ENCODE measurements at places on chromosomes 5 and 9. TPM values are rescaled to one million over a fixed set of nuclear protein-coding genes. Genes with fewer than 3 reads are reported as not detected.

Gene OR1K1
- total RNA-seq, result not detected

GRCh38 chr9:123331346-123332060, 24.5 kb upstream of the CRB2 start:
- no peaks in the 10 kb centered on the region for H3K36me3 ChIP-seq
- no peak for DNase-seq
- H3K27me3 ChIP-seq, result no peaks in the 10 kb centered on the region
- H3K4me1 ChIP-seq, result no peaks in the 10 kb centered on the region
- H3K4me3 ChIP-seq, result no peak overlapping the region
- no peak overlapping the region for H3K27ac ChIP-seq

DNA sequence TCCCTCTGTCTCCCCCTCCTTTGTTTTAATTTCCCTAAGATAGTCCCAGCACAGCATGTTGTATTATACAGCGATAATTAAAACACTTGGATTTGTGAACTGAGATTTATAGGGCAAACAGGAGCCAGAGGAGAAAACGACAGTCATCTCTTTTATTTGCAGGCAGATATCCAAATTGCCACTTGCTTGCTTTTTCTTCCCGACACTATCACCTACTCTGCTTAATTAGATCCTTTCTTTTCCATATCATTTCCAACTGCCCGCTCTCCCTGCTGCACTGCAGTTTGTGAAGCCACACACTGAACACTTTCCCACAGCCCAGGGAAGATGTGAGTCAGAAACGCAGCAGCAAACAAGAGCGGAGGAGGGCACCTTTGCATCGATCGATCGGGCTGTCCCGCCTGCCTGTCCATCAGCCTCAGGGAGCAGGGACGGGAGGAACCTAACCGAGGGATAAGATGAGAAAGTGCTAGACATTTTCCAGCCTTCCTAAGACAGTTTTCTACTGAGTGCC, 35.8 kb upstream of the SPRY4 start:
- H3K4me3 ChIP-seq, result no peak overlapping the region
- no peaks in the 10 kb centered on the region for H3K27me3 ChIP-seq
- peaks cover 16% of the 10 kb centered on the region for H3K4me1 ChIP-seq

Gene ZNF608
- total RNA-seq, result 30.4 TPM

Gene PGM5
- 79.3 TPM for total RNA-seq

Gene FOXD4L5
- total RNA-seq, result 0.28 TPM

GRCh38 chr5:83441747-83442146, 29.8 kb upstream of the VCAN start:
- no peak overlapping the region for H3K27ac ChIP-seq
- no peaks in the 10 kb centered on the region for H3K27me3 ChIP-seq
- DNase-seq, result no peak
- peaks cover 3% of the 10 kb centered on the region for H3K4me1 ChIP-seq

Gene RUSC2
- 89.8 TPM for total RNA-seq

GRCh38 chr5:167489202-167489601, 802.2 kb upstream of the WWC1 start:
- H3K36me3 ChIP-seq, result no peaks in the 10 kb centered on the region
- H3K4me1 ChIP-seq, result no peaks in the 10 kb centered on the region
- H3K27me3 ChIP-seq, result no peaks in the 10 kb centered on the region
- H3K27ac ChIP-seq, result no peak overlapping the region
- no peak for DNase-seq
- no peak overlapping the region for H3K4me3 ChIP-seq

DNA sequence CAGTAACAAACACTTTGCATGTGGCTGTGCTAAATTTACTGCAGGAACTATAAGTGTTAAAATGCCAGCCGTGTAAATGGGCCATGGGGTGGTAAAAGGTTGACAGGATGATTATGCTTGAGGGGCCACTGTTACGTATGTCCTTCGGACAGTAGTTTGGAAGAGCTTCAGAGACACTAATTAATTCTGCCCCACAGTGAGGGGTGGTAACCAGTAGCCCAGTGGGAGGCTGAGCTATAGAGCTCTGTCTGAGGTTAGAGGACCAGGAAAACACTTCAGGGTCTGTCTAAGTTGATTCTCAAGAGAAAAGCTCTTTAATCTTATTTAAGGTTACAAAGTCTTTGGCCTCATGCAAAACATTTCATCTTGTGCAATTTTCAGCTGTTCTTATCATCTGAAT, 176.6 kb downstream of the DMRTA1 start:
- no peaks in the 10 kb centered on the region for H3K27me3 ChIP-seq
- H3K27ac ChIP-seq, result no peak overlapping the region
- no peaks in the 10 kb centered on the region for H3K36me3 ChIP-seq
- no peak for DNase-seq

Gene PARP8
- total RNA-seq, result 34.7 TPM

Gene GFI1B
- total RNA-seq, result not detected

Gene DIPK1B
- total RNA-seq, result 4.8 TPM

- H3K4me3 ChIP-seq, result no peak overlapping the region
- DNase-seq, result no peak
- H3K4me1 ChIP-seq, result no peaks in the 10 kb centered on the region
- no peak overlapping the region for H3K27ac ChIP-seq
- H3K36me3 ChIP-seq, result no peaks in the 10 kb centered on the region
These were observed 119.9 kb downstream of the FOXD1 start for GRCh38 chr5:73328640-73329039.

GRCh38 chr9:91411096-91411771, 12.4 kb downstream of the NFIL3 start:
- H3K4me3 ChIP-seq, result no peak overlapping the region
- H3K27ac ChIP-seq, result no peak overlapping the region
- no peaks in the 10 kb centered on the region for H3K4me1 ChIP-seq
- DNase-seq, result no peak
- no peaks in the 10 kb centered on the region for H3K27me3 ChIP-seq
- H3K36me3 ChIP-seq, result peaks cover 27% of the 10 kb centered on the region

GRCh38 chr5:76867827-76868693, 18.2 kb downstream of the S100Z start:
- no peaks in the 10 kb centered on the region for H3K4me1 ChIP-seq
- H3K27me3 ChIP-seq, result no peaks in the 10 kb centered on the region
- no peak overlapping the region for H3K27ac ChIP-seq
- no peak for DNase-seq
- no peaks in the 10 kb centered on the region for H3K36me3 ChIP-seq

Gene SCGB3A1
- total RNA-seq, result not detected

DNA sequence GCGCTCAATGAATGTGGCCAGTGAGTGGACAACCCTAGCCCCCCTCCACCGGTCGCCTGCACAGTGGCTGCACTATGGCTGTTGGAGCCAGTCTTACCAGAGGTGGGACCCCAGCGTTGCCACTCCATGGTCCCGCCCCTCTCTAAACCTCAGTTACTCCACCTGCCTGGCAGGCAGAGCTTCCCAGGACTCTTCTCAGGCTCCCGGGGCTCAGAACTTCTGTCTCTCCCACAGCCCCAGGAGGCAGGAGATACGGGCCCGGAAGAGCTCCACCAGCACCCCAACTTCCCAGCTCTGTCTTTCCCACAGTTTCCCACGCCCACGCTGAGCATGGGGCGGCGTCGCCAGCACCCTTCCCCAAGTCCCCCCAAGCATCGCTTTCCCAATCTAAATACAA, 975 bp downstream of the RASGEF1C start:
- no peak overlapping the region for H3K27ac ChIP-seq
- H3K4me3 ChIP-seq, result no peak overlapping the region
- no peak for DNase-seq
- no peaks in the 10 kb centered on the region for H3K4me1 ChIP-seq

DNA sequence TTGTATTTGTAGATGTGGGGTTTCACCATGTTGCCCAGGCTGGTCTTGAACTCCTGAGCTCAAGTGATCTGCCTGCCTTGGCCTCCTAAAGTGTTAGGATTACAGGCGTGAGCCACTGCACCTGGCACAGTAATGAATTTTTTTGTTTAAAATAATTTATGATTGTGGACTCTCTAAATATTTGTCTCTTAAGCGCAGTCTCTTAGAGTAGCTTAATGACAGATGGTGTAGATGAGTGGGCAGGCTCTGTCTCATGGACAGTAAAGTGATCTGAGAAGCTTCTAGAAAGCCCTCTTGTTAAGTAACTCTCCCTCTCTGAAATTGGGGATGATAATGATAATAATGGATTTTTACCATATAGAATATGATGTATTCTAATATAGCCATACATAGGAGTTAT, 47.5 kb upstream of the KIAA1958 start:
- H3K4me3 ChIP-seq, result no peak overlapping the region
- H3K27me3 ChIP-seq, result no peaks in the 10 kb centered on the region
- DNase-seq, result no peak
- no peak overlapping the region for H3K27ac ChIP-seq

GRCh38 chr5:149584121-149584520, 2.8 kb downstream of the ARHGEF37 start:
- no peak overlapping the region for H3K4me3 ChIP-seq
- H3K36me3 ChIP-seq, result no peaks in the 10 kb centered on the region
- no peaks in the 10 kb centered on the region for H3K27me3 ChIP-seq
- H3K27ac ChIP-seq, result no peak overlapping the region
- H3K4me1 ChIP-seq, result peaks cover 36% of the 10 kb centered on the region

DNA sequence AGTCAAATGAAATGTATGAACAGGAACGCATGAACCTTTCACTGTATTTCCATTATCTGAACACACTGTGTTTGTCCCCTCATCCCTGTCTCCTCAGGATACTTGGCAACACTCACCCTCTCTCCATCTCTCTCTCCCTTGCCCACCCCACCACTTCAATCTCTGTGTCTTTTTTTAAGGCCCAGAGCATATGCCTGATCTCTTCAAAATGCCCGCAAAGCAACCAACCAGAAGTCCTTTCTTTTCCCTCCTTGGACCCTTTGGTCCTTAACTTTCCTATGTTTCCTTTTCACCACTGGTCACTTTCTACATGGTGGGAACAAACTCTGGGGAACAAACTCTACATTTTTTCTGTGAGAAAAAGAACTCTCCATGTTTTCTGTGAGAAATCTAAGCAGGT, 3.2 kb upstream of the IRF1 start:
- H3K4me3 ChIP-seq, result no peak overlapping the region
- DNase-seq, result no peak
- peaks cover 31% of the 10 kb centered on the region for H3K4me1 ChIP-seq
- H3K27me3 ChIP-seq, result no peaks in the 10 kb centered on the region
- H3K27ac ChIP-seq, result no peak overlapping the region

GRCh38 chr9:70113403-70114022, 69.9 kb downstream of the MAMDC2 start:
- no peaks in the 10 kb centered on the region for H3K36me3 ChIP-seq
- DNase-seq, result no peak
- peaks cover 3% of the 10 kb centered on the region for H3K4me1 ChIP-seq
- no peak overlapping the region for H3K4me3 ChIP-seq
- no peaks in the 10 kb centered on the region for H3K27me3 ChIP-seq
- H3K27ac ChIP-seq, result no peak overlapping the region

GRCh38 chr5:109805883-109806282, 116.2 kb downstream of the MAN2A1 start:
- H3K36me3 ChIP-seq, result no peaks in the 10 kb centered on the region
- DNase-seq, result no peak
- no peaks in the 10 kb centered on the region for H3K27me3 ChIP-seq
- H3K4me3 ChIP-seq, result no peak overlapping the region

Gene SLC25A2
- total RNA-seq, result 3.5 TPM

GRCh38 chr5:10761933-10762775, 1.1 kb upstream of the DAP start:
- H3K4me3 ChIP-seq, result peak overlapping the region; percentile 86
- no peaks in the 10 kb centered on the region for H3K27me3 ChIP-seq
- H3K27ac ChIP-seq, result peak overlapping the region; percentile 95
- no peaks in the 10 kb centered on the region for H3K36me3 ChIP-seq
- no peak for DNase-seq
- peaks cover 19% of the 10 kb centered on the region for H3K4me1 ChIP-seq

- no peaks in the 10 kb centered on the region for H3K27me3 ChIP-seq
- no peak overlapping the region for H3K27ac ChIP-seq
- H3K4me1 ChIP-seq, result no peaks in the 10 kb centered on the region
- no peak overlapping the region for H3K4me3 ChIP-seq
- no peaks in the 10 kb centered on the region for H3K36me3 ChIP-seq
These were observed 23.1 kb downstream of the JAKMIP2 start for GRCh38 chr5:147759441-147759840.

Gene PCDHGB4
- total RNA-seq, result 18.1 TPM

Gene ATP10B
- not detected for total RNA-seq

- H3K4me3 ChIP-seq, result no peak overlapping the region
- no peak for DNase-seq
- no peak overlapping the region for H3K27ac ChIP-seq
- H3K36me3 ChIP-seq, result no peaks in the 10 kb centered on the region
These were observed 154.9 kb upstream of the DAPK1 start for GRCh38 chr9:87342743-87343142.

Gene CCDC183
- total RNA-seq, result 0.71 TPM

DNA sequence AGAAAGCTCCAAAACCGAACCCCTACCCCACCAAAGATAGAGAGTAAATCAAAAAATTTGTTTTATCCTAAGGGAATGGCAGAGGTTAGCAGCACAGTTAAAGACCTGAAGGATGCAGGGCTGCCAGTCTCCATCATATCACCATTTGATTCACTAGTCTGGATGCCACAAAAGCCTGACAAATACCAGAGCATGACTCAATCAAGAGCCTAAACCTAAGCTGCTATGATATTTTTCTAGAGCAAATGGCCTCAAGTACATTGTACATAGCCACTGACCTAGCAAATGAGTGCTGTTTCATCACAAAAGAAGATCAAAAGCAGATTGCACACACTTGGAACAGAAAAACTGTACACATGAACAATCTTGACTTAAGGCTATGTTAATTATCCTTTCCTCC, 48.0 kb downstream of the DPYSL3 start:
- H3K4me1 ChIP-seq, result peaks cover 24% of the 10 kb centered on the region
- no peaks in the 10 kb centered on the region for H3K27me3 ChIP-seq
- no peak overlapping the region for H3K27ac ChIP-seq

Gene JAKMIP2
- 1.6 TPM for total RNA-seq

DNA sequence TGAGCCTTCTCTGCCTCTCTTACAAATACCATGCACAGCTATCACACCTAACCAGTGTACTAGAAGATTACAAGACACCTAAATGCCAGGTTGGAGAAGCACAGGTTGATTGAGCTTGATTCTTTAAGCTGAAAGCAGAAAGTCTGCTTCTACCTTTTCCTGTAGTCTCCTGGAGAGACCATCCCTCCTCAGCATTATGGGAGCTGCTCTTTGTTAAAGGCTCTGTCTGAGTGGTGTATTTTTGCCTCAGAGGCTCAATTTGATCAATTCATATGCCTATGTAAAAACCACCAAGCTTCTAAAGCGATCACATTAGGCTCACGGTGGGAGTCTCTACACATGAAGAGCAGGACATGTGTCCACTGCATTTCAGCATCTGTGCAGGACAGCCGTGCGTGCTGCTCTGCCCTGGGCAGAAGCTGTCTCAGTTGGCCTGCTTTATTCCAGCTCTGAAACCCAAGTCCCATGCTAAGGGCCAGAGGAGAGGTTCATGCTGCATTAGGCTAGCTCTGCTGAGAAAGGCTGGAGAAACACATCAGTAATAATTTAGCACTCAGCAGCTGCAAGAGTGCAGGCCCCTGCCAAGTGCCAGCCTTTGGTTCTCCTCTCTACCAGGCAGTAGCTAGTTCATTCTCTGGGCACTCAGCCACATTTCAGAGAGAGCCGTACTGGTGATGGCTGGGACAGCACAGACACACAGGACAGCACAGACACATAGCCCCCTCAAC, 41.7 kb downstream of the TMEM167A start:
- H3K27me3 ChIP-seq, result no peaks in the 10 kb centered on the region
- peaks cover 8% of the 10 kb centered on the region for H3K4me1 ChIP-seq
- no peaks in the 10 kb centered on the region for H3K36me3 ChIP-seq
- no peak for DNase-seq
- no peak overlapping the region for H3K27ac ChIP-seq
- H3K4me3 ChIP-seq, result no peak overlapping the region

Gene GDNF
- not detected for total RNA-seq

Gene RORB
- 0.85 TPM for total RNA-seq

Data from thoracic aorta (tissue), 2 donors.